BJ (cell line): ENCODE measurements at places on chromosomes 7 and 10.

GRCh38 chr7:50853311-50853710, 70.6 kb upstream of the GRB10 start:
- no peak for DNase-seq

- no peak for DNase-seq
Observed at GRCh38 chr7:53984776-53985175, 557.4 kb upstream of the VSTM2A start.

- no peak for DNase-seq
Observed at GRCh38 chr7:126398851-126399529, 853.8 kb downstream of the GRM8 start.

GRCh38 chr7:44140341-44140740, 791 bp downstream of the MYL7 start:
- DNase-seq = no peak

DNA sequence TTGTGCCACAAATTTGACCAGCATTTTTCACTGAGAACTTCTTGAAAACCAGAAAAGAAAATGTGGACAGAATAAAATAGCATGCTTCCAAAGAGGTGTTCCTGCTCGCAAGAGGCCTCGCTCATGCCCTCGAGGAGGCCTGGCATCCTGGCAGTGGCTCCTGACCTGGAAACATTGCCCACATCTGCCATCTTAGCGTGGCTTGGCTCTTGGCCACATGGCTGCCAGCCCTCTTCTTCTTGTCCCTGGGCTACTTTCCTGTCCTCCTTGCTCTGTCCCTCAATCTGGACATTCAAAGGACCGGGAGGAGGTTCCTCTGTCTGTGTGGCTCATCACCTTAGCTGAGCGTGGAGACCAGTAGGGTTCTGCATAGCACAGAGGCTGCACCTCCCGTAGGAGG, 131.6 kb upstream of the TMEM72 start:
- DNase-seq = no peak

GRCh38 chr10:50419091-50419490, 167.8 kb upstream of the ASAH2 start:
- DNase-seq = no peak
